ENCODE measurements at places on chromosomes 12 and 14.

DNA sequence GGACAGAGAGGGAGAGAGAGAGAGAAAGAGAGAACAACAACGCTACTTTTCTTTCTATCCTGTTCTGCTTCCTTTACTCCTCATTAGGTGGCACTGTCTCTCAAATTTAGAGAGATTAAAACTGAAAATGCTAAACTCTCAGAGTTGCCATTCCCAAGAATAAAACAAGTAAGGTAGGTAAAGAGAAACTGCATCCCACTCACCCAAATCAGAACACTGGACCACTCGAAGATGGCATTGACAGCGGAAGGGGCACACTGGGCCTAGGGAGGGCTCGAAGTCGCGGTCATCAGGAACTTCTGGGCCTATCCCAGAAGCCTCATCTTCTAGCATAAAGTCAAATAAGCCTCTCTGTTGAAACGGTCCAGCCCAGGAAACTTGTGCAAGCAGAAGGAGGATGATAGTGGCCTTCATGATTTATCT is 4.5 kb downstream of the DCN start:
- DNase-seq, result peak; percentile 63

GRCh38 chr12:6548966-6549683 is 6.7 kb downstream of the IFFO1 start:
- no peak for DNase-seq

DNA sequence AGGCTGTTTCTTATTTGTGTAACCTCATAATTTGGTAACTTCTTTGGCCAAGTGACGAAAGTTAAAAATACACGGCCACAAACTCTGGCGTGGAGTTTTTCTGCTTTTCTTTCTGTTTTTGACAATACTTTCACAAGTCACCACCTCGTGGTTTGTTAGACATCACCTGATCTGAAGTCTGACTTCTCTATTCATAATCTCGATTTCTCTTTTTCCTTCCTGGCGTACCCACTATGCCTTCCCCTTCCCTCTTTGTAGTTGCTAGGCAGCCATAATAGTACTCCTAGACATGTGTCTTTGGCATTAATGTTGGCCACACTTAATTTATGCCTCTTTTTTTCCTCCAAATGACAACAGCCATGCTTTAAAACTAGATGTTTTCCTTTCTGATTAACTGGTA is 97.6 kb downstream of the POLR3B start:
- DNase-seq, result no peak

- DNase-seq, result no peak
Measured at GRCh38 chr12:99153293-99153692, 494.3 kb upstream of the GARIN6 start.

GRCh38 chr12:107558816-107559382 is 126.7 kb upstream of the PWP1 start:
- no peak for DNase-seq

DNA sequence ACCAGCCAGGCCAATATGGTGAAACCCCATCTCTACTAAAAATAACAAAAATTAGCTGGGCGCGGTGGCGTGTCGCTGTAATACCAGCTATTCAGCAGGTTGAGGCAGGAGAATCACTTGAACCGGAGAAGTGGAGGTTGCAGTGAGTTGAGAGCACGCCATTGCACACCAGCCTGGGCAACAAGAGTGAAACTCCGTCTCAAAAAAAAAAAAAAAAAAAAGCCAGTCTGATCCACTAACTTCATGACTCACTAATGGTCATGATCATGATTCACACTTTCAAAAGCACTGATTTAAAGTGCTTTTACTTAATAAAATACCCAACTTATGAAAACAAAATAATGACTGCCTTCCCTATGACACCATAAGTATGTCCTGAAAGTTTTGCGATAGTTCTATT is 38.4 kb upstream of the CPM start:
- DNase-seq, result no peak

GRCh38 chr14:81400202-81400678 is at the start of gene STON2:
Gene STON2, minus strand, starts transcription at chr14:81400324. Its CDS starts 1,942 bp downstream, at chr14:81398382.
- no peak for DNase-seq

All from stomach (tissue), 19 donors.